NCI-H187 (cell line): ENCODE measurements at places on chromosomes 12 and 14.

DNA sequence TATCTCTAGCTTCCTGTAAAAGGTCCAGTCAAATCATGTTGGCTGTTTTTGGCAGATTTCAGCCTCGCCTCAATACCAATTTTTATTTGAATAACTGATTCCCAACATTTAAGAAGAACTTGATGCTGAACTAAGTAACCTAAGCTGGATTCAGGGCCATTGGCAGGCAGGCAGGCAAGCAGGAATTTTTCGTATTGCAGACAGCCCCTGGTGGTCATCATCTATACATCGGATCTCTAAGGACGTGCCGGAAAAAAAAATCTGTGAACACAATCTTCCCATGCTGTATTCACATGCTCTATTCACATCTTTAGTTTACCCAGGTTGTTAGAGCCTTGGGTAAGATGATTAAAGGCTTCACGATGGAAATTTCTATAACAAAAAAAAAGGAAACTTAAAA lies 7.0 kb downstream of the VCPKMT start:
- DNase-seq = no peak

DNA sequence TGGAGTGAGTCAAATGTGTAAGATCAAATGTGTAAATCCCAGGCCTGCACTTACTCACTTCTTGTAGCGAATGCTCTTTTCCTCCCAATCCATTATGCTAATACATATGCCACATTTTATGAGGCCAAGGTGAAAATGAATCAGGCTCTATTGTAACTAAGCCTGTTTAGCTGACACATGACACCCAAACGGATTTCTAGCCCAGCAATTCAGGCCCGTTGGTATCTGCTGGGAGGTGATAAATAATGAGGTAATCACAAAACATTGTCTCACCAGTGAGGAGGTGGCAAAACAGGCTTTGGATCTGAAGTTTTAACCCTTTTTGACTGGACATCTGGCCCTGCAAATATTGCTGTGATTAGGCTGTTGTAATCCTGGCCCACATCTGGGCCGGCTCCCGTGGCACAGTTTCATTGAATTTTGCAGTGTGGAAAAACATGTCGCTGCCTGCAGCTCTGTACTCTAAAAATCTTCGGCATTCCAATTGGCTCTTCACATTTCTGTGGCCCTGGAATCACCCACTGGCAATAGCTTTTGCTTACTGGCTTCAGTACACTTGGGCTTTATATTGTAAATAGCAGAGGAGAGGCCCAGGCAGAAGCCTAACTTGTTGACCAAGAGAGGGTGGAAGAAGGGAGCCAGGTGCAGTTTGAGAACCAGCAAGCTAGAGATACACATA lies 106.1 kb downstream of the PAX9 start:
- peak; percentile 76 for DNase-seq

DNA sequence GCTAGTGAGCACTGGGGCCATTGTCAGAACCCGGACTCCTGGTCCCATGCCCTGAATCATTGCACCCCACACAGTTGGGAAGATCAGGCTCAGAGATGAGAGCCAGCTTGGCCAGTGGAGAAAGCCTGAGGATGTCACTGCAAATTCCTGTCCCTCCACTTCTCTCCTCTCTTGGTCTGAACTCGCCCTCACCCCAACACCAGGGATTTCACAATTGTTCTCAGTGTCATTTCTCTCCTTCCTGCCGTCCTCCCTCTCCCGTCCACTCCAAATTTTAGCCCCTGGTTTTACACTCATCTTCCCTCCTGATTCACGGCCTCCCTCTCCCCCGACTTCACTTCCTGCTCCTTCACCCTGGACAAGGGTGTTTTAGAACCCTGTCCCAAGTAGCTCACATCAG lies 11.1 kb downstream of the KRT75 start:
- no peak for DNase-seq

DNA sequence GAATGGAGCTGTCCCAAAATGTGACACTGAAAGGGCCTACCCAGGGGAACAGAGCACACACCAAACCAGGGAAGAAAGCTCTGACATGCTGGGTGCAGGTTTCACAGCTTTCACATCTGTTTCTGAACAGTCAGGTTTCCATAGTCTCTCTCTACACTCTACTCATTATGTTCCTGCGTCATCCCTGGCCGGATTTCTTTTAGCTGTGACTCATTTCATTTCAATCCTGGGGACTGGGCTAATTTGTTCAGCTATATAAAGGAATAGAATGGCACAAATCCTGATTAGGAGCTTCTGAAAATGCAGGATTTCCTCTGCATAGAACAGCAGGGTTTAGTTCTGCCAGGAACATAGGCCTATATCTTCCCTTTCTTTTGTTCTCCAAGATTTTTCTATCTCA lies 649.8 kb downstream of the RPS29 start:
- DNase-seq = no peak

GRCh38 chr14:55126034-55126433 lies 3.0 kb upstream of the LGALS3 start:
- no peak for DNase-seq

- no peak for DNase-seq
Measured at GRCh38 chr12:124577986-124578385, 10.6 kb upstream of the NCOR2 start.

- no peak for DNase-seq
Measured at GRCh38 chr14:73240816-73241480, 3.6 kb downstream of the PAPLN start.
